Fibroblast of pulmonary artery (primary cell): ENCODE measurements at places on chromosomes 13 and 19.

DNA sequence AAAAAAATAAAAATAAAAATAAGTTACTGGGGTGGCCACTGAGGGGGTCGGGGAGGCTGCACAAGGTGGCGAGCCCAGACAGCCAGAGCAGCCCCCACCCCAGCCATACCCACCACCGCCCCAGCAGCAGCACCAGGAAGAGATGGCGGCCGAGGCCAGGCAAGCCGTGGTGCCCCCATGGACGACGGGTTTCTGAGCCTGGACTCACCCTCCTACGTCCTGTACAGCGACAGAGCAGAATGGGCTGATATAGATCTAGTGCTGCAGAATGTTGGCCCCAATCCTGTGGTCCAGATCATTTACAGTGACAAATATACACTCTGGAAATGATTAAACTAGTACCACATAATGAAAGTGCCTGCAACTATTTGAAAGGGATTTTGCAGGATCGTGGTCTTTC lies 71.6 kb upstream of the ZDHHC20 start:
- DNase-seq = no peak

GRCh38 chr19:10640361-10640760 lies 13.8 kb upstream of the ILF3 start:
- DNase-seq = no peak

DNA sequence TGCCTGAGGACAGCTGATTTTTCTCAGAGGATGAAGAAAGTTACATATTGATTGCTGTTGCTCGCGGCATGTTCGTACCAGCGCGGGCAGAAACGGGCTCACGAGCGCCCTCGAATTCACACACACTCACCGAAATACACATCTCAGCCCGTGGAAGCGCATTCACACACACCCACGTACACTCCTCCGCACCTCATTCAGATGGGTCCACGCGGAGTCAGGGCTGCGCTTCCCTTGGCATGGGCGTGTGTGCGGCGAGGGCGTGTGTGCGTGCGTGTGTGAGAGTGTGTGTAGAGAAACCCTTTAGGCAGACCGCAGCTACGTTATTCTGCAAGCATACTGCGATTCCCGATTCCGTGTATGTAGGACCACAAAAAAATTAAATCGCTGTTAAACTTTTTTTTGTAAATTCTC lies 2.1 kb upstream of the PCDH17 start:
- DNase-seq = peak; percentile 15

- no peak for DNase-seq
Measured at GRCh38 chr19:47152632-47153031, 22.0 kb downstream of the SAE1 start.

DNA sequence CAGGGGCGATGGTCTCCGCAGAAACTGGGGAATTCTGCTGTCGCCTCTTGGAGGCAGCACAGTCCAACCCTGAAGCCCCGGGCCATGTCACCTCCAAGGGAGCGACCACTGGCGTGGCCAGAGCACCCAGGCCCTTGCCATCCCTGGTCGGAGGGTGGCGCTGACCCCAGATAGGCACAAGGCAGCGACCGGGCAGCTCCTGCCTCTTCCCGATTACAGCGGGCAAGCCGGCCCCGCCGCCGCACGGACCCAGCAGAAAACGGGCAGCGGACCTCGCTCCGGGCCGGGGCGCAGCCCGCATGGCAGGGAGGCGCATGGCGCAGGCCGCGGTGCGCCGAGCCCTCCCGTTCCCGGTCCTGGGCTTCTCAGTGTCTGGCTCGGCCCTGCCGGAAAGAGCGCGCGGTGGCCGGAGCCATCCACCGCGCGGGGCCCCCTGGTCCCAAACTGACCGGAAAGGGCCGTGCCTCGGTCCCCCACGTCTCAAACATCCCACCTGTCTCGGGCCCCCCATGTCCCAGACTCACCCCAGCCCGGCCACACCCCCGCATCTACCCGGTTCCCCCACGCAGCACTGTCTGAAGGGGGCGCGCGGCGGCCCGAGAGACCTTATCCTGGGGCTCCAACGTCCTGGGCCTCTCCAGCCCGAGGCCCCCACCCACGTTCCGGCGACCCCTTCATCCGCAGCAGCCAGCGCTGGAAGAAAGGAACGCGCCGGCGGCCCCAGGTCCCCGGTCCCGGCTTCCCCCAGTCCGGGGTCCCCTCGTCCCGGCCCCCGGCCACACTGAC lies 727 bp downstream of the CERS1 start:
- peak; percentile 34 for DNase-seq

GRCh38 chr19:16654140-16654539 lies 5.8 kb downstream of the SMIM7 start:
- DNase-seq = no peak

DNA sequence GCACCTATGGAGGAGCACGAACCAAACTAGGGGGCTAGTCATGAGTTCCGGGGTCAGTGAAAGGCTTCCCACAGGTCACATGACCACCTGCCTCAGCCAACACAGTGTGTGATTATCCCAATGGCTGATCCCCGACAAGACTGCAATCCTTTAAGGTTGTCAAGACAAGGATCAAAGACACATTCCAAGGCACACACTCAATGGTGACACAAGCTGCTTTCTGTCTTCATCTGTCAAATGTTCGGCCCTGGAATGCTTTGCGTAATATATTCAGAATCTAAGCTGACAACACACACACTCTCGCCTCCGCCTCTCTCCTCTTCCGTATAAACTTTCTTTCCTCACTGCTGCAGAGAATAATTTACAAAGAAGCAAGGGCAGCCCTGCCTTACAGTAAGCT lies 11.7 kb downstream of the RANBP3 start:
- peak; percentile 92 for DNase-seq

DNA sequence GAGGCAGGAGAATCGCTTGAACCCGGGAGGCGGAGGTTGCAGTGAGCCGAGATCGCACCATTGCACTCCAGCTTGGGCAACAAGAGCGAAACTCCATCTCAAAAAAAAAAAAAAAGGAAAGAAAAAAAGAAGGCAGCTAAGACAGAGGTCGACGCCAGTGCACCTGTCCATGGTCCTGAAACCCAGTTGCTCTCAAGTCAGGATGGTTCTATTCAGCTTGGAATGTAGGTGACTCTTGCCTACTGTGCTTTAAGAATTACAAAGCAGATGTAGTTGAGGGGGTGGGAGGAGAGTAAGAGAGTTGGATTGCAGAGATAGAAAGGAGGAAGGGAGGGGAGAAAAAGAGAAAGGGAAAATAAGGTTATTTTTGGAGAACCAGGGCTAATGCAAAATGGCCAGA lies 18.7 kb downstream of the CACNG7 start:
- DNase-seq = peak; percentile 81

GRCh38 chr19:49413348-49413747 lies 9.9 kb downstream of the PTH2 start:
- DNase-seq = no peak

DNA sequence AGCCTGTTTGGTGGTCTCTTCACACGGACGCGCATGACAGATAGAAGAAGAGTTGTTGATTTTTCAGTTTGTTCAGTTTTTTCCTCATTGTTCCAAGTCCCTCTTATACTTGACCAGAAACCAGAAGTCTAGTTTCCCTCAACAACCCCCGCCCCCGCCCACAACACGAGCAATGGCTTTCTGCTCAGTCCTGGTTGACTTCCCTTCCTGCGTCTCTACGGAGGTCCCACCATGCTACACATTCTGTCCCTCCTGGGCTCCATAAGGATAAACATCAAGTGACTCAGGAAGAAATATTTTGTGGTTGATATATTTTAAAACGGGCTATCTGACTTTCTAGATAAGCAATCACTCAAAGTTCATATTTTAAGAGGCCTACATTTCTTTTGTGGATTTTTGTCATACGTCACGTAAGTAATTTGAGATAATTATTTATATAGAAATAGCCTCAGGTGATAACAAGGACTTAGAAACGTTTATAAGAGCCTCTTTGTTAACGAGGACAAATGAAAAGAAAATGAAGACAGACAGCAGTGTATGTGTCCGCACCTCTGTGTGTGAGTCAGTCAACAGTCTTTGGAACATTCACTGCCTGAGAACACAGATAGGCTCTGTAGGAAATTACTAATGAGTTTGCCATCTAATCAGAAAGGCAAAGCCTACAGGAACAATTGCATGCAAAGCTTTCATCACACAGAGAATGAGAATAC lies 214.4 kb downstream of the RAP2A start:
- DNase-seq = peak; percentile 72

DNA sequence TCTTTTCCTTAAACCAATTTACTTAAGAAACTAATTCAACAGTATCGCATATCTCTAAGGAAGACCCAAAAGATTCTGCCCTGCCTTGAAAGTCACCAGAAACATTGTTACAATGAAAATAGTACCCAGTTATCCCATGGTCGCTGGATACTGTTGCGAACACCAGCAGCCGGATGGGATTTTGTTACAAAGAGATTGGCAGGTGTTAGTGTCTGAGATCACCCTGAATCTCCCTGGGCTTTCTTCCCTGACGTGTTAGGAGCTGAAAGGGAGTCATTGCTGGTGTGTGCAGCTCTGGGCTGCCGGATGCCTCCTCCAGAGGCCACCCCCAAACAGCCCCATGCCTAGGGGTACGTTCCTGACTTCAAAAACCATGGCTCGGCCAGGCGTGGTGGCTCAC lies 38.2 kb downstream of the PTPRS start:
- no peak for DNase-seq

GRCh38 chr19:17772172-17772571 lies 20.9 kb downstream of the FCHO1 start:
- peak; percentile 40 for DNase-seq

DNA sequence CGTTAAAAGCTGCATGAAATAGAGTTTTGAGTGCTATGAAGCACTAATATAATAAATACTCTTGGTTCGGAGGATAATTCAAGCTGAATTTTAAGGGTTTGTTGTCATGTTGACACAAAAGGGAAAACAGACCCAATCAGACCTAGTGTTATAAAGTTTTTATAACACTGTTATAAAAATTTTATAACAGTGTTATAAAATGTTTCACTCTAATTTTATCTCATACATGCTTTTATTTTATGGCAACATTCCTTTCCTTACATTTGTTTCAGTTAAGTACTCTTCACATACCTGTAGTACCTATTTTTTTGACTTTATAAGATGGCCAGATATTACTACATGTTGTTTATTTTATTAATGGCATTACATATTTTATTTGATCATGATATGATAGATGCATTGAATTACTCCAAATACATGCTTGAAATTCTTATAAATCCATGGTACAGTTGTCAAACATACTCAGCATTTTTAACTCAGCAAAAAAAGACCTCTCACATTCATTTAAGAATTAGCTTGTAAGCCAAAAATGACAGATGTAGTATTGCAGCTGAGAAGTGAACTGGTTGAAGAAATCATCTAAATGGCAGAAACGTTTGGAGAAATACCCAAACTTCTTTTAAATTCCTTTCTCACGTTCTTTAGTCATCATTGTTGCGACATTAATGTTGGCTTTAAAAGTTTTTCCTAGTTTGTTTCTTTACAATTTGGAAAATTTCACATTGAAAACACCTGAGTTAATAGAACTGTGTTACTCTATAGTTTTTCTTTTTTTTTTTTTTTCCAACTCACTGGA lies 104.5 kb downstream of the PIBF1 start:
- DNase-seq = peak; percentile 74

GRCh38 chr19:53037101-53038097 lies 7.1 kb upstream of the ERVV-2 start:
- DNase-seq = peak; percentile 59

DNA sequence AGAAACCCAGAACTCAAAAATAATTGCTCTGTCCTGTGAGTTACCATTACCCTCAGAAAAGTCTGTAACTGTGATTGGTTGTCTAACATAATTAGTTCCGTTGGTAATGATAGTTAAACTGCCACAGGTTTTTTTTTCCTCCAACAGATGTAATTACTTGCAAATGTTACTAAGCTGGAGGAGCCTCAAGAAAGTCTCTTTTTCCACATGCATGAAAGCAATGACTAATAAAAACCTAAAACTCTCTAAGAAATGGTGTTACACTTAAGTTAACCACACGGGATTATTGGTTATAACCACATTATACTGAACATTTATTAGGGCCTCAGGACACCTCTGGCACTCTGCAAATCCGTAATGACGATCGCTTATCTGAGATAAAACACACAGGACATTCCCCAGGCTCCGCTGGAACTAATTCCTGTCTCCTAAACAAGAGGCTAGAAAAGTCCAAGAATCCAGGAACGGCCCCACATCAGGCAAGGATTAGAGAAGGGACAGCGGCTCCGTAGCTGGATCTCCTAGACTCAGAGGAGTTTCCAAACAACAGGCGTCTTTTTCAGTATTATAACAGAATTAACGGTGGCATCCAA lies 753 bp downstream of the ZNF235 start:
- no peak for DNase-seq

DNA sequence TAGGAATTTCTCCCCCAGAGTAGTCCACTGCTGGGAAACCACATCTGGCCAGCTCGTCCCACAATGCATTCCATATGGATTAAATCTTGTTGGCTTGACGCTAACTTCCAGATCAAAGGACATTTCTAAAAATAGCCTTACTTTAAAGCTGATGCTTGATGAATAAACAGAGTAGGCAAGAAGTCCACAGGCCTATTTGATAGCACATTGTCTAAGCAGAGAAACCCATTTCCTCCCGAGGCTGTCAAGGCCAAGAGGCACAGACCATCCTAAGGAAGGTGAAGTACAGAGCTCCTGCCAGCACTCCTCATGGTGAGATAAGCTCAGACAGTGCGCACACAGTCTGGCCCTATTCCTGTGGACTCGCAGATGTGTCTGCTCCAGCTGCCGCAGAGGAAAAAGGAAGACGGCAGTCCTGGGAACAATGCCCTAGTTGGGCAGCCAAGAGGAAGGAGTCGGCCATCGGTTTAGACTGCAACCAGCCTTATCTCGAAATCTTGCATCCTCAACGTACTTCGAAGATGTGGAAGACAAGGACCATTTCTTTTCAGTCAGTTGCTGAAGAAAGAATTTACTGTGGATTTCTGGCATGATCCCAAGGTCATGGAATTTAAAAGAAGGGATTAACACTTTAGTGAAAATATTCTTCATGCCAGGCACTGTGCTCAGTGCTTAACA lies 156.8 kb downstream of the RGCC start:
- peak; percentile 97 for DNase-seq

- peak; percentile 55 for DNase-seq
Measured at GRCh38 chr19:46221981-46222610, 7.4 kb upstream of the IGFL1 start.

DNA sequence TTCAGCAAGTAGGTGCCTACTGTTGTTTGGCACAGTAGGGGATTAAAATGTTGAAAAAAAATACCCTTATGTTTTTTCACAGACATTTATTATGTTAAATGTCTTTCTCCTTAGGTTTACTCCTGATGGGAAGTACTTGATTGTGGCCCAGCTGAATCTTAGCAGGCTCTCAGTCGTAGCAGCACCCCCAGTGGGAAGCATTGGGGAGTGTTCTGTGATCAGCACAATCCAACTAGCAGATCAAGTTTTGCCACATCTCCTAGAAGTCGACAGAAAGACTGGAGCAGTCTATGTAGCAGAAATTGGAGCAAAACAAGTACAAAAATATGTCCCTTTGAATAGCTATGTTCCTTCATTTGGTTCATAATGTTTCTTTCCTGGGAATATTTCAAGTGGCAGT lies 9.3 kb downstream of the NHLRC3 start:
- DNase-seq = no peak
